T-helper 17 cell (primary cell): ENCODE measurements at places on chromosomes 1 and 21.

- DNase-seq, result no peak
Measured at GRCh38 chr1:30272277-30273020, 450.9 kb downstream of the MATN1 start.

DNA sequence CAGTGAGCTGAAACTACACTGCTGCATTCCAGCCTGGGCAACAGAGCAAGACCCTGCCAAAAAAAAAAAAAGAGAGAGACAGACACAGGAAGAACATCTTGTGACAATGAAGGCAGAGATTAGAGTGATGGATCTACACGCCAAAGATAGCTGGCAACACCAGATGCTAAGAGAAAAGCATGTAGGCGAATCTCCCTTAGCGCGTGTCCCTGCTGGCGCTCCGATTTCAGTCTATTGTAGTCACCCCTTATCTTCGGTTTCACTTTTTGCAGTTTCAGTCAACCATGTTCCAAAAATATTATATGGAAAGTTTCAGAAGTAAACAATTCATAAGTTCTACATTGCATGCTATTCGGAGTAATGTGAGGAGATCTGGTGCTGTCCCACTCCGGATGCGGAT, 11.6 kb upstream of the BRDT start:
- no peak for DNase-seq

DNA sequence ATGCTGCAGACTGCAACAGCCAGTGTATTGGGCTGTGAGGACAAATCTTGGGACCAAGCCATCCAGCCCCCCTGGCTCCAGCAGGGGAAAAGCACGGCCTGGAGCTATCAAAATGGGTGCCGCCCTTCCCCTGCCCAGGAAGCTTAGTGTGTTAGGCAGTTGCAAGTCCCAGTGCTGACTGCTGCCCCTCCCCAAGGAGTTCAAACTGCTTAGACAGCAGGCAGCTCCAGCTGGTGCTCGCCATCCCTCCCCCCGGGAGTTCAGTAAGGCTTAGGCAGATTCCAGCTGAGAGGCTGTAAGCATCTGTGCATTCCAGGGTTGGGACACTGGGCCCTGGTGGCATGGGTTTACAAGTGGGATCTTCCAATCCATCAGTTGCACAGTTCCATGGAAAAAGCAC, 579.6 kb upstream of the NR5A2 start:
- no peak for DNase-seq

DNA sequence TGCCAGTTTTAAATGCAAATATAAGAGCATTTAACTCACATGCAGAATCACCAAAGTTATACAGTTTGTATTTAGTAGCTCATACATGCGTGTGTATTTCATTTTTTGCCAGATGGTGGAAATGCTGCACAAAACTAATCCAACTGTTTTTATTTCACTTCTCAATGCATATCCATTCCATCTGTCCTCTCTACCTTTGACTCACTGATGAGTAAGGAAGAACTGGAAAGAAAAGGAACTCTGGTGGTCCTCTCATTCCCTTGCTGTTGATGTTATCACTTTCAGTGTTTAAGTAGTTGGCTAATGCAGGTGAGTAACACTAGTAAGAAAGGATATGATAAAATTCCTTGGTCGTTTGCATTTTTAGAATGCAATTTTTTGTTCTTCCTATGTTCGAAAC, 5.7 kb upstream of the SLC1A7 start:
- DNase-seq, result no peak

GRCh38 chr1:100882698-100883097, 11.9 kb downstream of the EXTL2 start:
- no peak for DNase-seq

- DNase-seq, result no peak
Measured at GRCh38 chr1:231727171-231727570, 100.6 kb downstream of the DISC1 start.

DNA sequence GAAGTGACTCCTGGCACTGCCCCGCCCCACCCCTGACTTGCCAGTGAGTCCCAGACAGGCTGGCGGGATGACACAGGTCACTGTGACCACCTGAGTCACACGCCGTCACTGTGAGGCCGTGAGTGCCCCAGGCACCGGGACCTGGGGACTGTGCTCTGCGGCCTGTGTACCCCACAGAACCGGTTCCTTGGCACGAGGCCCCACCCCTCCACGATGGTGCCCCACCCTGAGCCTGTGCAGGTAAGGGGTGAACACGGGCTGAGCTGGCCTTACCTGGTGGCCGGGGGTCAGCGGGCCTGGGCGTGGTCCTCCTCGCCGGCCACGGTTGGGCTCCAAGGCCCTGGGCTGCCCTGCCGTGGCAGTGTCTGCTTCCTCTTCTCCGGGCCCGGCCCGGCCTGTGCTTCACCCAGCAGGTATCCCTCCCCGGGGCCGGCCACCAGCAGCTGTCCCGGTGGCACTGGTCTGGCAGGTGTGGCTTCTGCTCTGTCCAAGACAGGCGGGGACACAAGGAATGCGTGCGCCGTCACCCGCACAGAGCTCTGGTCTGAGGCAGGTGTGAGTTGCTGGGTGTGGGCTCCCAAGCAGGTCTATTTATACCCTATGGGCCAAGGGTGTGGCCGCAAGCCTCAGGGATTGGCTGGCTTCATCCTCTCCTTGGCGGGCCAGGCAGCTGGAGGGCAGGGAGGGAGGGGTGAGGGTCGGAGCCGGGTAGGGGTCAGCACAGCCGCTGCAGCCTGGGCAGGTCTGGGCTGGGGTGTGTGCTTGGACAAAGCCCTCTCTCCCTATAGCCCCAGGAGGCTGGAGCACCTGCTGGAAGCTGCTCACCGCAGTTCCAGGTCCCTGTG, at the start of gene RNF223:
Gene RNF223, minus strand, starts transcription at position 564 of the 845 bp plus-strand sequence. CDS start 1,740 bp downstream, outside the sequence.
- no peak for DNase-seq

DNA sequence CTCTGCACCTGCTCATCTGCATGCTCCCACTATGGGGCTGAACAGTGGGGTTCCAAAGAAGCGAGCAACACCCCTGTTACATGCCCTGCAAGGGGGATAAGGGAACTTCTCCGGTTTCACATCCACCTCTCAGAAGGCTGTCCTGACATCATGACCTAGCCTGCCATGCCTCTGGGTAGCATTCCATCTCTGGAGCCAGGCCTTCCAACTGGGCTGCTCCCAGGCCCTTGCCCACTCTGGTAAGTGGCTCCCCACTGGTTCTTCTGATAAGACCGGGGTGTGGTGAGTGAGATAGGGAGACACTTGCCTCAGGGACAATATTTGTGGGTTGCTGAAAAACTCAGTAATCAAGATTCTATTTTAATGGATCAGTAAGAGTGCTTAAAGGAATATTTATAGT, 57.8 kb downstream of the KCNJ15 start:
- DNase-seq, result no peak

GRCh38 chr1:165597883-165598675, 33.0 kb upstream of the MGST3 start:
- peak; percentile 73 for DNase-seq

- no peak for DNase-seq
Measured at GRCh38 chr1:43349594-43350306, 9.0 kb upstream of the CDC20 start.

- no peak for DNase-seq
Measured at GRCh38 chr1:26831546-26832248, 5.2 kb downstream of the ZDHHC18 start.

DNA sequence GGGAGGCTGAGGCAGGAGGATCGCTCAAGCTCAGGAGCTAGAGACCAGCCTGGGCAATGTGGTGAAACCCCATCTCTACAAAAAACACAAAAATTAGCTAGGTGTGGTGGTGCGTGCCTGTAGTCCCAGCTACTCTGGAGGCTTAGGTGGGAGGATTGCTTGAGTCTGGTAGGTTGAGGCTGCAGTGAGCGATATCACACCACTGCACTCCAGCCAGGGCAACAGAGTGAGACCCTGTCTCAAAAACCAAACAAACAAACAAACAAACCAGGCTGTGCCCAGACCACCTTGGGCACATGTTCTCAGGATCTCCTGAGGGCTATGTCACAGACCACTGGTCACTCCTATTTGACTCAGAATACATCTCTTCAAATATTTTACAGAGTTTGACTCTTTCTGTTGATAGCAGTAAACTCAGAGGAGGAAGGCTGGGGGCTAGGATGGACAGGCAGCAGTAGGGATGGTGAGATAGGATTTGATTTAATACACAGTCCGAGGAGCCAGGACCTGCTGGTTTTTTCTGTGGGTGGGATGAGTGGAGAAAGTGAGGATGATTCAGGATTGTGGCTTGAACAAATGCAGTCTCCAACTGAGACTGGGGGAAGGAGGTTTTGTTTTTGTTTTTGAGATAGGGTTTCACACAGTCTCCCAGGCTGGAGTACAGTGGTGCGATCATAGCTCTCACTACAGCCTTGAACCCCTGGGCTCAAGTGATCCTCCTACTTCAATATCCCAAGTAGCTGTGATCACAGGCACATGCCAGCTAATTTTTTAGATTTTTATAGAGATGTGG, 46.5 kb downstream of the OLFML3 start:
- no peak for DNase-seq

GRCh38 chr1:27296773-27297291, 25.1 kb upstream of the TMEM222 start:
- DNase-seq, result peak; percentile 62

- DNase-seq, result no peak
Measured at GRCh38 chr1:185208626-185209180, 51.7 kb downstream of the SWT1 start.
